ENCODE measurements at places on chromosomes 1 and 21.

DNA sequence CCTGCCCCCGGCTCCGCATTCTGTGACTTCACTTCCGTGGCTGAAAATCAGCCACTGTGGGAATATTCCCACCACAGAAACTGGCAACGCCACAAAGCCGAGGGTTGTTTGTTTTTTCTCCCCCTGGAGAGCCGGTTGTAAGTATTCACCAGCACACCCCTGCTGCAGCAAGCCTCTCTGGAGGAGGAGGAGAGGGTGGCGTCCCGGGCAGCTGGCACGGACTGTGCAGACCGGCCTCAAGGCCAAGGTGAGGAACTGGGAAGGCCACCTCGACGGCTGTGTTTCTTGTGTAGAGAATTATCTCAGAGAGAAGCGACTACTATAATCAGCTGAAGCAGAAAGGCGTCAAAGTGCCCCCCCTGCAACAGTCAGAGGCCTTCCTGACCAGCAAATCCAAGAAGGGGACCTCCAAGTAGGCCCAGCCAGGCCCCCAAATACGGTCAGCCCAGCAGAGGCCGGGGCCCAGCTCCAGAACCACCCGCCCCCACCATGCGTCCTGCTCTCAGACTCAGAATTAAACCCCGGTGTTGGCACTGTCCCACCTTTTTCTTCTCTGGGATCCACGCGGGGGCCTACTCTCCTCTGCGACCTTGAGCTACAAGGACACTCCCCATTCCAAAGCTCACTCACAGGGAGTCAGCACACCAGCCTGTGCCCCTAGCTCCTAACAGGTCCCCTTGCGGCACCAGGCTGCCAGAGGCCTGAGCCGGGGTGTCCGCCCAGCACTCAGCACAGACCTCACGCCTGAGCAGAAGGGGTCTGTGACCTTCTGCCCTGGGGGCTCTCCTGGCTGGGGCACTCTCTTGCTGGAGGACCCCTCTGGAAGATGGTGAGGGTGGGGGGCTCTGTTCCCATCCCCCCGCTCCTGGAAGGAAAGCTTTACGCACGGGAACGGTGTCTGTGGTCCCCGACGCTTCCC, 1.2 kb upstream of the SMIM1 start:
- DNase-seq = no peak

- DNase-seq = no peak
Observed at GRCh38 chr1:169565335-169566271, 20.7 kb downstream of the F5 start.

DNA sequence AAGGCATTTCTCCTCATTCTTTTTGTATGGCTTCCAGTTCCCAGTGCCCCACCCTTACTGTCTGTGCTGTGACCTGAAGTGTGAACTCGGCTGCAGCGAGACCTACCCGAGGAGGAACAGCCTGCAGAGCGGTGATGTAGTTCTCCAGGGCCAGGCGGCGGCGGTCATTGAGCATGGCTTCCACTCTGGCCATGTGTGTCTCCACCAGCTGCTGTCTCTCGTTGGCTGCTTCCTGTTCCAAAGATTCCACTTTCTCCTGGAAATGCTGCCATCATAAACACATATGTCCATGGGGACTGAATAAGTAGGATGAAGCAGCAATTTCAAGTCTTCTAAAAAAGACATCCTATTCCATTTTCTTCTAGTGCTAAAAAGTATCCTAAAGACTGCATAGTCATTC, 195.6 kb downstream of the APP start:
- no peak for DNase-seq

- no peak for DNase-seq
Observed at GRCh38 chr1:203706444-203706843, 58.5 kb upstream of the LAX1 start.

GRCh38 chr1:36155408-36156328, at the start of gene MAP7D1:
MAP7D1 (plus strand) TSS chr1:36156160; CDS start chr1:36156418, 258 bp downstream.
- no peak for DNase-seq

DNA sequence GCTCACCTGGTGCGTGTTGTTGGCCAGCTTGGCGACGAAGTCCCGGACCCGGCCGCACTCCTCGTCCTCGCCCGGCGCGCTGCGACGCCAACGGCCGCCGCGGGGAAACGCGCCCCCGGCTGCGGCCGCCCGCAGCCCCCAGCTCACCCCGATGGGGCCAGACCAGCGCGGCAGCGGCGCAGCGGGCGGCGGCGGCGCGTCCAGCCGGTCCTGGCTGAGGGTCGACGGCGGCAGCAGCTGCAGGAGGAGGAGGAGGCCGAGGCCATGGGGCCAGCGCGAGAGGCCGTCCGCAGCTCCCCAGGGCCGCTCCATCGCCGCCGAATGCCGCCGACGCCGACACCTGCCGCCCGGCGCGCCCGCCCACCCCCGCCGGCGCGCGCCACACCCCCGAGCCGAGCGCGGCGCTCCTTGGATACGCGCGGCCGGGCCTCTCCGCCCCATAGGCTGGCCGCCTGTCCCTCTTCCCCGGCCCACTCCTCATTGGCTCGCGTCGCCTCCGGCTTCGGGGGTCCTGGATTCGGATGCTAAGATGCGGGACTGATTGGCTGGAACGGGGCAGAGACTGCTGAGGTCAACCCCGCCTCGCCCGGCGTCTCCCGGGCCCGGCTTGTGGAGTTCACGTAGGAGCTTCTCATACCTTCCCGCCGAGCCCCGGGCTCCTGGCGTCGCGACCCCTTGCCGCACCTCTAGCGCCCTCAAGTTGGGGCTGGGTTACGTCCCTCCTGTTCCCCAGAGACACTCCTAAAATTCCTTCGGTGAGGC, at the start of gene SORT1:
Gene SORT1 (minus strand): TSS at position 338 of the 762 bp plus-strand sequence. CDS start 26 bp downstream, at position 312.
- DNase-seq = peak; percentile 80

Data from NCI-H1436 treated with DMSO at 0.1 percent for 48 hours (cell line).